CD4-positive, alpha-beta T cell treated with Interleukin-6 at 100 ng/mL for 8 hours (primary cell): ENCODE measurements at places on chromosomes 1 and 21.

DNA sequence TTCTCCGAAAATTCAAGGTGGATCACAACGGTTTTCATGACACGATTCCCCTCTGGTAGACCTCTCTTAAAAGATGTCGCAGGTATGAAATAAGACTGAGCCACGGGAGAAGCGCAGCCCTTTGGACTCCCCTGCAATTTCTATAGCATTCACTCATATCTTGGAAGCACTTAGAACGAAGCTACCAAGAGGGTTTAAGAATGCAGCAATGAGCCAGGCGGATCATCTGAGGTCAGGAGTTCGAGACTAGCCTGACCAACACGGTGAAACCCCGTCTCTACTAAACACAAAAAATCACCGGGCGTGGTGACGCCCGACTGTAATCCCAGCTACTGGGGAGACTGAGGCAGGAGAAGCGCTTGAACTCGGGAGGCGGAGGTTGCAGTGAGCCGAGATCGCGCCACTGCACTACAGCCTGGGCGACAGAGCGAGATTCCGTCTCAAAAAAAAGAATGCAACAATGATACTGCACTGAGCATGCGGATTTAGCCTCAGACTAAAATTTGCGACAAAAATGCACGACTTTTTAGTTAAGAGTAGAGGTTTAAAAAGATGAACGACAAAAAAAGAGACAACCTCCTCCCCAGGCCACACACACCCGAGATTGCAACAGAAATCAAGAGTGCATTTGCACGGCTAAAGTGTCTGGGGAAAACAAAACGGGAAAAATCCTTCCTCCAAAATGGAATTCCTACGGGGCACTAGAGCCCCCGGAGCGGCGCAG lies 743 bp downstream of the TOMM20 start:
- no peak for DNase-seq

GRCh38 chr1:210213335-210213734 lies 19.3 kb upstream of the SERTAD4 start:
- DNase-seq, result no peak

GRCh38 chr1:25182629-25183028 lies 49.7 kb downstream of the SYF2 start:
- DNase-seq, result no peak

DNA sequence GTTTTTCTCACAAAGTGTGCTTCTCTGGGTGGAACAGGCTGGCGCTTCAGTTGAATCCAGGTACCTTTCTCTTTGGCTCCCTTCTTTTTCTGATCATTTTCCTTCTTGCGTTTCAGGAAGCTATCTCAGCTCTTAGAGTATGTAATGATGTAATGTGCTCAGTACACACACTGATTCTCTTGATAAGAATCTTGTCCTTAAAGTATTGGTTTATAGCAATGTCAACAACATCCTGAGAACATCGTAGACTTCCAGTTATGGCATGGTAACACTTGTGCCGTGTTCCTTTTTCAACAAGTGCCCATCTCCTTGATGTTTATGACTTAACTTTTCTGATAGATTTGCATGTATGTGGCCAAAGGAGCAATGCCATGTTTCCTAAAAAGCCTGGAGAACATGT lies 11.7 kb upstream of the ABCD3 start:
- no peak for DNase-seq

DNA sequence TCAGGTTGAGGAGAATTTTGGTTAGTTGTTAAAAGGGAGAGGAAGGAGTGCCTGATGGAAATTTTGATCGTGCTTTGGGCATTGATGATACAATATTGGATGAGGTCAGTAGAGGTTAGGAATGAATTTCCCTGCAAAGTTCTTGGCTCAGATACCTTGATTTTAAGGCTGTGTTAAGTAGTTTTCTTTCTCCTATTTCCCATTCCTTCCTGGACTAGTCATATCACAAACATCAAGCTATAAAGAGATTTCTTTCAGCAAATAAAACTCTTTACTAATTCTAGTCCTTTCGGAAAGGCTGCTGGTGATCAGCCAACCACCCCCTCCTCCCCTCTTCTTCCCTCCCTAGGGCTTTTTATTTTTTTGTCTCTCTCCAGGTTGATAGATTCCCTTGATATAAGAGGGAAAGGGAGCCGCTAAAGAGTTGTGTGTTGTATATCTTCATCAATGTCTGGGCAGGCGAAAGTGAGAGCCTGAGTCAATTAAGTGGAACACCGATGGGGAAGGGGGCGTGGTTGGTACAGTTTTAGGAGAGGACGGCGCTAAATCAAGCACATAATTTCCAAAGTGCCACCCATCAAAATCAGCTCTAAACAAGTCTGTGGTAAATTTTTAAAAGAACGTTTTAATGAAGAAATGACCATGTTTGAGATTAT lies 100.1 kb upstream of the PLXNA2 start:
- DNase-seq, result no peak

GRCh38 chr1:236110137-236110536 lies 32.2 kb upstream of the GPR137B start:
- no peak for DNase-seq

- no peak for DNase-seq
Observed at GRCh38 chr1:208170252-208170651, 73.9 kb downstream of the PLXNA2 start.

GRCh38 chr1:204837440-204838084 lies 33.1 kb upstream of the NFASC start:
- no peak for DNase-seq

GRCh38 chr1:112904071-112904830 lies 51.7 kb downstream of the SLC16A1 start:
- peak; percentile 18 for DNase-seq

- DNase-seq, result peak; percentile 52
Observed at GRCh38 chr1:31422505-31423319, 9.7 kb downstream of the SERINC2 start.

DNA sequence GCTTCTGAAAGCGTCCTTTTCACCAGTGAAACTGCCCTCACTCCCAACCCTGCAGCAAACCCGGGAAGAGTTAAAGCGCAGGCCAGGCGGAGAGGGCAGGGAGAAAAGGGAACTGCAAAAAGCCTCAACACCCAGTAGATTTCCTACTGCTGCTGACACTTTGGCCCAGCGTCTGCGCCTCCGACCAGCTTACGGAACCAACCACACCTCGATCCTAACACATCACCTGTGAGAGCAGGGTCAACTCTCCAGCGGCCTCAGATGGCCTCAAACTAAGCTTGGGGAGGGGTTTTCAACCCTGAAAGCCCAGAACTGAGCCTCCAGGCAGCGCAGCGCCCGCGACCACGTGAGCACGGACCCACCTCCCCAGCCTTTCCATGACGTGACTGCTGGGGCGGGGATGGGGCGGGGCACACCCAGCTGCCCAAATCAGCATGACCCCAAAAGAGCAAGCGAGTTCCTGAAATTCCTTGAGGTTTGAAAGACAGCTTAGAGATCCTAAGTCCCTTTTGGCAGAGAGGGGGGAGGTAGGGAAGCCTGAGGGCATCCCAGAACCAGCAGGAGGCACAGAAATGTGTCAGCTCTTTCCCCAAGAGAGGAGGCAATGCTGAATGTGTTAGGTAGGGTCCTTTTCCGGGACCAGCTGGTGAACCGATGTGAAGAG lies 59.1 kb downstream of the ITPKB start:
- peak; percentile 65 for DNase-seq

DNA sequence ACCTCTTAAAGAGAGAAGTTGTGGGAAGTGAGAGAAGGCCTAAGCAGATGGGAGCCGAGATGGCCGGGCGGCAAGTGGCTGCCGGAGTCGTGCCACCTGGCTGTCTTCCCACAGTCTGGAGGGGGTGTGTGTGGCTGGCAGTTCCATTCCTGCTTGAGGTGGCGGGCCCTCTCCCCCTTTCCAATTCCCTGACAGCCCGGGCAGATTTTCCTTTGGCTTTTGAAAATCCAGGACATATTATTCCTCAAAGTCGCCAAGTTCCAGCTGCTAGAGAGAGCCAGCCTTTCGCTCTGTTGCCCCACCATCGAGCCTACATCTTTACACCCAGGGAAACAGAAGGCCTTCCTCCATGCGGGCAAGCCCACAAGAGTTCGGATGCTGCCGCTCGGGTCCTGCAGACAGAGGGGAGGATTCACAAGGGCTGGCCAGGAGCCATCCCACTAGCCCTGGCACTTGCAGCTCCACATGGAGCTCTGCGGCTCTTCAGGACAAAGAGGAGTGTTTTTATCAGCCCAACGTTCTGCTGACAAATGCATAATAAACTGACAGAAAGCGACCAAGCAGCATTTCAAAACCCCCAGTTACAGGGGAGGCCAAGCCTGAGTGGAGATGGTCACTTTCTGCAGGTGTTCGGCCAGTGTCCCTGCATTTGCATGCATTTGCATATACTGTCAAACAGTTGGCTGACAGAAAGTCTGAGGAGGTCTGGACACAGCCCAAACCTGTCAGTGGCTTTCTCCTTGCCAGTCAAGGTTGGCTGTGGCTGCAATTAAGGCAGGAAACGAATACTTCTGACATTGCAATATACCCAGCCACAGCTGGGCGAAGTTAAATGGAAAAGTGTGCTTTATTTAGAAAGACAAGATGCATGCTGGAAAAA lies 45.9 kb downstream of the OLIG1 start:
- DNase-seq, result no peak

GRCh38 chr1:11797525-11798216 lies 8.1 kb downstream of the MTHFR start:
- DNase-seq, result no peak

GRCh38 chr1:14255711-14256110 lies 342.8 kb upstream of the KAZN start:
- DNase-seq, result no peak

GRCh38 chr21:26513212-26513611 lies 59.9 kb downstream of the CYYR1 start:
- DNase-seq, result no peak

GRCh38 chr1:84504580-84505492 lies 1.4 kb upstream of the SPATA1 start:
- no peak for DNase-seq

GRCh38 chr1:100719490-100719889 lies at the start of gene VCAM1:
Gene VCAM1, plus strand, starts transcription at chr1:100719742. Its CDS starts 119 bp downstream, at chr1:100719861.
- no peak for DNase-seq

DNA sequence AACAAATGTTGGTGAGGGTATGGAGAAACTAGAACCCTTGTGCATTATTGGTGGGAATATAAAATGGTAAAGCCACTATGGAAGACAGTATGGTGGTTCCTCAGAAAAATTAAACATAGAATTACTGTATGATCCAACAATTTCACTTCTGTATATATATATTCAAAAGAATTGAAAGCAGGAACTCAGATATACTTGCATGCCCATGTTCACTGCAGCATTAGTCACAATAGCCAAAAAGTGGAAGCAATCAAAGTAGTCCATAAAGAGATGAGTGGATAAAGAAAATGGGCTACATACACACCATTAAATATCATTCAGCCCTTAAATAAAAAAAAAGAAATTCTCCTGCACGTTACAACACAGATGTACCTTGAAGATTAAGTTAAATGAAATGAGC lies 34.1 kb downstream of the ABL2 start:
- DNase-seq, result no peak

DNA sequence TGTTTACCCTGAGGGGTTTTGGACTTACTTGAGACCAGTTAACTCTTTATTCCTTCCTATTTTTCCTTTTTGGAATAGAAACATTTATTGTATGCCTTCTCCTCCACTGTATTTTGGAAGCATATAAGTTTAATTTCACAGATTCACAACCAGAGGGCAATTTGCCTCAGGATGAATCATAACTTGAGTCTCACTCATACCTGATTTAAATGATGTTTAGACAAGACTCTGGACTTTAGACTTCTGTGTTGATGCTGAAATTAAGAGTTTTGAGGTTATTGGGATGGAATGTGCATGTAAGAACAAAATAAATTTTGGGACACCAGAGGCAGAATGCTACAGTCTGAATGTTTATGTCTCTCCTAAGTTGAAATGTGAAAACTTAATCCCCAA lies 7.1 kb upstream of the ADAM30 start:
- no peak for DNase-seq

- DNase-seq, result no peak
Observed at GRCh38 chr1:245480393-245481120, 325.8 kb downstream of the KIF26B start.

DNA sequence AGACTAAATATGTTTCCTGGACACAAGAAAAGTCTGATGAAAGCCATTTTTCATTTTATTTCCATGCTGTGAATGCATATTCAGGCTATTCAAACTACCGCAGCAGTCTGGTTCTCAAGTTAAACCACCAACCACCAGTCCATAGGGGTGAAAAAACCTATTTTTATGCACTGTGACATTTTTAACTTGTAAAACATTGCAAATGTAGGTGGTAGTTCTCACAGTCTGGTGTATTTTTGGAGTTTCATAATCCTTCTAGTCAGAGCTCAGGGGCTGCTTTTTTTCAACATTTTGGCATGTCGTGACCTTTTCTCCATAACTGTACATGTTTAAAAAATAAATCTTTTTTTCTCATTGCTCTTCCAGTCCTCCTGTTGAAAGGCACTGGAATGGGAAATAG lies 907.6 kb upstream of the ADGRL2 start:
- no peak for DNase-seq

- DNase-seq, result no peak
Observed at GRCh38 chr1:212485913-212486618, 53.3 kb downstream of the NENF start.

GRCh38 chr1:183554577-183554976 lies 35.7 kb downstream of the NCF2 start:
- no peak for DNase-seq

GRCh38 chr1:94539496-94539895 lies 2.1 kb downstream of the F3 start:
- no peak for DNase-seq

DNA sequence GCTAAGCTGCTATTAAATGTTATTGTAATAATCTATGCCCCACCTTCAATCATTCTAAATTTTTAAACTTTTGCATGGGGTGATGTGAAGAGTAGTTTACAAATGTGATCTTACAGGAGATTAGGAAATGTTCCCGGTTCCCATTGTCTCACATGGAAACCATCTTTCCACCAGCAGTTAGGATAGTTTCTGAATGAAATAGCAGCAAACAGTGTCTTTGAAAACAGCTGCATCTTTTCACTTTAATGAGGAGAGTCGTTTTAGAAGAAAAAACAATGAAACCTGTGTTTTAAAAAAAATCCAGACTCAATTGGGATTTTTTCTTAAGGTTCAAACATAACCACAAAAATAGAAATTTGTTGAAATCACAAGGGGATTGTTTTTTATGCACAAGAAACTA lies 134.2 kb downstream of the TLR5 start:
- DNase-seq, result no peak
